ENCODE measurements at places on chromosomes 5 and 9.

GRCh38 chr9:124835026-124835557, 18.2 kb upstream of the WDR38 start:
- peak; percentile 55 for DNase-seq

DNA sequence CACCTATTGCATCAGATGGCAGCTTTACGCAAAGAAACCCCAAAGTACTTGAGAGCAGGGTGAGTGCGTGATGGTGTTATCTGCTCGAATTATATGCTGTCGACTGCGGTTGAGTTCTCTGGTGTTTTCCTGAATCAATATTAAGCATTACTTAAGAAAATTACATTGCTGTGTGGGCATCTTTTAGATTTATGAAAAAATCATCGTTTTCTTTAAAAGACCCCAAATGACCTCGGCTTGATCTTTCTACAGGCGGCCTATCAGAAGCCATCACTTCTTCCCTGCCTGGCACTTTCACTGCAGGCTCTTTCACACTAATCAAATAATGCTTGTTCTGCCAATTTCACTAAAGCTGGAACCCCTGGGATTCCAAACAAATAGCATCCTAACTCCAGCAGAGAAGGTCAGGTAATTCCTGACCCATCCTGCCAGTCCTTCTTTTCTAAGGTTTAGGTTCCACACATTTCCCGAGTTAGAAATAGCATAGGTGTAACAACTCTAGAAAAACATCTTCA, 1.7 kb downstream of the UBE2QL1 start:
- DNase-seq = no peak

- no peak for DNase-seq
These were observed 53.6 kb downstream of the FBXO4 start for GRCh38 chr5:41978676-41979075.

DNA sequence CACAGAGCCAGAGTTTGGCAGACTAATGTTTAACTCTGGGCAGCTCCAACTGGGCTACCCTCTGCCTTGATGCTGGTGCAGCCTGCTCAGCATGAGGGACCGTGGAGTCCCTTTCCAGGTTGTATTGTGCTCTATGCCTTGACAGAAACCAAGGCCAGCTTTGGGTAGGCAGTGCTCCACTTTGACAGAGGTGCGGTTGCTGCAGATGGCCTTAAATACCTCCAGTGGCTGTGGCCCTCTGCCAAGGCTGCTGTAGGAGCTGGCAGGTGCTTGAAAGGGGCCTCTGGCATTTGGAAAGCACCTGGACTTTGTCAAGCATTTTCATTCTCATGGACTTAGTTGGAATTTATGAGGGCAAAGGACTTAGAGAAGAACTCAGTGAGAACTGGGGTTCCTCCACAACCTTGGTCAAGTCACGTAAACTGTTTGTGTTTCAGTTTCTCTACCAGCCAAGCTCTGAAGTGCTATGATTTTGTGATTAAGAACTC, 249.7 kb upstream of the ZNF462 start:
- no peak for DNase-seq

GRCh38 chr9:134198791-134199190, 34.4 kb upstream of the RNU6ATAC start:
- DNase-seq = no peak

DNA sequence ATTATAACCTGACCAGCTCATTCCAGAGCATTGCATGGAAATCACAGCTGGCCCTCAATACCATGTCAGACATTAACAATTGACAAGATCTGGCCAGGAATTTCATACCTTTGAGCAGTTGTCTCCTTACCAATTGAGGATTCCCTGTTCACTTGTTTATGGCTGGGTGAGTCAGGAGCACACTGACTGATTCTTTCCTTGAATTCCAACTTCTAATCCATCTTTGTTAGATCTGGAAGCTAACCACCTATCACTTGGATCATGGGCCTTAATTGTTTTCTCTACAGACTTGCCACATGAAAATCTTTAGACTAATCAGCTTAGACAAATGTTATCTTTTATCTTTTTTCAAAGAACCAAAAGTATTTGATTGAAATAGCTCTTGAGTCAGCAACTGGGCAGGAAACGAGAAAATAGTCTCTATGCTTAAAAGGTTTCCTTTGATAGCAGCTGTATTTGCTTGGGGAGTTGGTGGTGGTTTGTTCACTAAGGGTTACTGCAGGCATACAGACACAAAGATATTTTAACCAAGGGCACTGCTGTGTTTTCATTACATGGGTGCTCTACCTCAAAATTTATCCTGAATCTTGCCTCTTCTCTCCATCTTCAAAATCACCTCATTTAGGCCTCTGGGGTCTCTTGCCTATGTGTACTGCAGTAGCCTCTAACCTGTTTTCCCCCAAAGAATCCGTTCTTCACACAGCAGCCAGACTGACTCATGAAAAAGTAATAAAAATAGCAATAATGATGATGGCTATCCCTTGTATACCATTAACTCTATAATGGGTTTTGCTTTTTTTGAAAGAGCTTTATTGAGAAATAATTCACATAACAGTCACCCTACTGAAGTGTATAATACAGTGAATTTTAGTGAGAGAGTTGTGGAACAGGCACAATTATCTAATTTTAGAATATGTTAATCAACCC, 197.0 kb upstream of the NMUR2 start:
- DNase-seq = no peak

DNA sequence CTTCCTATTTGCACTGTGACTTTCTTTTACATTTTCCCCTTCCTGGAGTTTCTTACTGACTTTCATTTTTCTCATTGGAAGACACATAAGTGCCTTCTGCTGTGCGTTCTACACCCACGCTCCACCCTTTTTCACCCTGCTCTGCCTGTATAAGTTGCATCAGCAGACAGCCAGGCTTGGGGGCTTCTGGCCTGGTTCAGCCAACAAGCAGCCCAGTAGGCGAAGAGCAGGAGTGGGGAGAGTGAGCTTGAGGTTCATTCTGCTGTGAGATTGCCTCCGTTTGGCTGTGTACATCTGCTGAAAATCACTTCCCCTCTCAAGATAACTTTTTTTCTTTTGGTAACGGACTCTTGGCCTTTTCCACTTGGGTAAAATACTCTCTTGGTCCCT, 38.4 kb downstream of the RASGRF2 start:
- DNase-seq = no peak

GRCh38 chr5:178434851-178435250, 155.3 kb downstream of the COL23A1 start:
- DNase-seq = no peak

DNA sequence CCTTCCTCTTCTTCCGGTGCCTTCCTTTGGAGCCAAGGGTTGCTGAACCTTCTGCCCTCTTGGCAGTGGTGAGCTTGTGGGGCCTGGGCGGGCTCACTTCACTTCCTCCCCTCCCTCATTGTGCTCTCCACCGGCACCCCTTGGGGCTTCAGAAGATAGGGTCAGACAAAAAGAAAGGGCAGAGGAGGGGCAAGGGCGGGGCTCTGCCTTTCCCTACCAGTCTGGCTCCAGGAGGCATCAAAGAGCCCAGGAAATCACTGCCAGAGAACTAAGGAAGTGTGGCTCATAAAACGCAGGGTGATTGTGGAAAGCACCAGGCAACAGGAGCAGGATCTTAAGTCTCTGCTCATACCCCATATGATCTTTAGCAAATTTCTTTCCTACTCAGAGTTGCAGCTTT, 34.8 kb downstream of the ACOT12 start:
- DNase-seq = no peak

DNA sequence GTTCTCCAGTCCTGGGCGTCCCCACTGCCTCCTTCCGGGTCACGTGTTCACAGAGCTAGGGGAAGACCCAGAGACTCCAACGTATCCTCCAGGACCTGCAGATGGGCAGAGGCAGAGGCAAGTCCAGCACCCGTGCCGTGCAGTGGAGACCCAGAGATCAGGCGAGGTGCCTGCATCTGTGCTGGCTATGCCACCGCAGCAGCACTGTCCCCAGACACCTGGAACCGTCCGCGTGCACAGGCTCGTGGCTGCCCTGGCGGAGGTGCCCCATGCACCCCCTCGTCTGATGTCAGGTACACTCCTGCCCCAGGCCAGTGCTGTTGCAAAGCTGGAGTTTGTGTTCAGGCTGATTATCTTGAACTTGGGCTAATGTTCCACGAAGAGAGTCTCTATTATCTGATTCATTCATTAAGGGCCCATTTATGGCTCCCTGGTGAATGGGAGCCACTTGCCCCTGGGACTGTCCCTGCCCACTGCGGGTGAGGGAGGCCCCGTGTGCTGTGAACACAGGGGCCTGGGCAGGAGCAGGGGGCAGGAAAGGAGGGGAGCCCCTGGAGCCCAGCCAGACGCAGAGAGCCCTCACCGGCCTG, 13.7 kb downstream of the IRX4 start:
- no peak for DNase-seq

DNA sequence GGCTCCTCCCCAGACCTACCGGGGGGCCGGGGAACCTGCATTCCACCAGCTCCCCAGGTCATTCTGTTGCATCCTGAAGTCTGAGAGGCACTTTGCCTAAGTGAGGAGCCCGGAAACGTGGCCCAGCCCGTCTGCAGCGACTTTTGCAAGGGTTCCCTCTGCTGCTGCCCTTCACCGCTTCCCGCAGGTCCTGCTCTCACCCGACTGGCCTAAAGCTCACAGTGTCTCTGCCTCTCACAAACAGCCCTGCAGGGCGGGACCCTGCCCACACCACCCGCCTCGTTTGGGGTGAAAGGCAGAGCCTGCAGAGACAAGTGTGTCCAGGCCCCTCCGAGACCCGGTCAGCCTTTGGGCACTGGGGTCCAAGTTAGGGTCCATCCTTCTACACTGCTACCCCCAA, 9.5 kb upstream of the WDR5 start:
- DNase-seq = no peak

- no peak for DNase-seq
These were observed 1.3 kb downstream of the DNAI1 start for GRCh38 chr9:34459941-34460340.
